ENCODE measurements at places on chromosomes 7 and 10.

- DNase-seq: no peak
Measured at GRCh38 chr7:149444287-149444686, 16.6 kb downstream of the ZNF777 start.

DNA sequence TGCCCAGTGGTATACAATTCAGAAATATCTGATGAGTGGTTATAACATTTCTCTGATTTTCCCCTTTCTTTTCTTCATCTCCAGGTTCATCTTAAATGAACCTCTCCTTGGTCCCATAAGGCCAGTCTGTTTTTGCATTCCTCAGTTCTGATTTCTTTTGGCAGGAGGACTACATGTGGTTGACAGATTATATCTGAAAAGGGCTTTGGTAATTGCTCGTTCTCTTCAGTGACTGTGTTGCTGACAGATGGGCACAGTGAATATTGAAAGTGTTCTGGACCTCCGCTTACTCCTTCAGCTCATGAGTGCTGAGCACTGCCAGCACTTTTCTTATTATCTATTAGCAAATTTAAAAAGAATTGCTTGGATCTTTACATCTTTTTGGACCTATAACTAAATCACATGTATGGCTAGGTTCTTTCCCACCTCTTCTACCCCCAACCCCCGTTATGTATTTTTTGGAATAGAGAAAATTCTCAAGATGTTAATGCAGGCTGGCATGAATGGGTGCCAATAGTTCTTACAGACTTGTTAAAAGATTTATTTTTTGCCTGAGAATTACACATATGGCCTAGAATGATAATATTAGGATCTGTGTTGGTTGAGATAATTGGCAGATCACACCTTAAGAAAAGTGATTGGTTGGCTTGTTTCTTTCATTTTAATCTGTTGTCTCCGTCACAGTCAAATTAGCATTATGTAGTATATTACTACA lies 323.0 kb downstream of the EXOC4 start:
- DNase-seq: no peak

DNA sequence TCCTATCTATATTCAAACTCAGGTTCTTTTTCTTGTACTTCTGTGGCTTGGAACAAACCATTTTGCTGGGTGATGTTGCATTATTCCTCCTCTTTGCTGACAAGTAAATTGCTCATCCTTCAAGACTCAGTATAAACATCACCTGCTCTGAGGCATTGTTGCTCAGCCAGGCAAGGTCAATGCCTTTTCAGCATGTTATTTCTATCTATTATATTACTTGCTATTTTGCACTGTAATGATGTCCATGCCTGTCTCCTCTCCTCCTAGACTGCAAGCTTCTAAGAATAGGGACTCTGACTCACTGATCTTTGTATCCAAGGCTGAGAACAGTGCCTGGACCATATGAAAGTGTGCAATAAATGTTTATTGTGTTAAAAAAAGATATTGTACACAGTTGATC lies 293.8 kb downstream of the RNLS start:
- DNase-seq: no peak

DNA sequence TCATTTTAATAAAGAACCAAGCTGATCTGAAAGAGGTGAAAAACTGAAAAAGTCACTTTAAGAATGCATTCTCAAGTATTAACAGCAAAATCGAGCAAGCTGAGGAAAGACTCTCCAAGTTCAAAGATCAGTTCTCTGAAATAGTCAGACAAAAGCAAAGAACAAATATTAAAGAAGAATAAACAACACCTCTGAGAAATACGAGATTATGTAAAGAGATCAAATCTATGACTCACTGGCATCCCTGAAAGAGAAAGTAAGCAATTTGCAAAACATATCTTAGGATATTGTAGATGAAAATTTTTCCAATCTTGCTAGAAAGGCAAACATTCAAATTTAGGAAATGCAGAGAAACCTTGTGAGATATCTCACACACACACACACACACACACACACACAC lies 138.4 kb upstream of the HGF start:
- no peak for DNase-seq

- peak; percentile 74 for DNase-seq
Measured at GRCh38 chr7:110835218-110835617, 255.7 kb upstream of the LRRN3 start.

- peak; percentile 80 for DNase-seq
Measured at GRCh38 chr7:6250364-6250833, 22.0 kb downstream of the CYTH3 start.

GRCh38 chr10:69515699-69516259 lies 57.4 kb downstream of the NEUROG3 start:
- peak; percentile 62 for DNase-seq

GRCh38 chr10:28806488-28806941 lies 129.2 kb downstream of the BAMBI start:
- DNase-seq: no peak

GRCh38 chr7:40211276-40212003 lies 76.6 kb downstream of the SUGCT start:
- no peak for DNase-seq

- no peak for DNase-seq
Measured at GRCh38 chr7:143234533-143234875, 12.7 kb downstream of the TAS2R40 start.

DNA sequence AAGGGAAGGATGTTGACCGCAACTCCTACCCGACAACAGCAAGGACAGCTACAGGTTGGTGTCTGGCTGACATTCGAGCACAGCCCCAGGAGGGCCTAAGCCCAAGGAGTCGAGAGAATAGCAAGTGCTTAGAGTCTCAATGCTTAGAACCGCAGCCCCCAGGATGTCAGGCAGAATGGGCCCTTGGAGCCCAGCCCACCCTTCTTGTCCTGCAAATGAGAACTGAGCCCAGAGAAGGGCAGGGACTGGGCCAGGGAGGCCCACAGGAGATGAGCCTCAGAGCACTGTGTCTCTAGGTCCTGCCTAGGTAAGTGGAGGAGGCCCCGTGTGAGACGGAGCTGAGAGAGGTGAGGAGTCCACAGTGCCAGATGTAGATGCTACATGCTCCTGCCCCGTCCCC lies 173.3 kb upstream of the ZMIZ1 start:
- no peak for DNase-seq

- no peak for DNase-seq
Measured at GRCh38 chr10:78588194-78588811, 480.5 kb upstream of the ZMIZ1 start.

GRCh38 chr10:117638200-117638599 lies 95.7 kb downstream of the EMX2 start:
- no peak for DNase-seq

- DNase-seq: peak; percentile 40
Measured at GRCh38 chr7:142438235-142438922, 180.5 kb upstream of the PRSS58 start.

GRCh38 chr7:25069900-25070443 lies 55.1 kb downstream of the CYCS start:
- DNase-seq: peak; percentile 82

DNA sequence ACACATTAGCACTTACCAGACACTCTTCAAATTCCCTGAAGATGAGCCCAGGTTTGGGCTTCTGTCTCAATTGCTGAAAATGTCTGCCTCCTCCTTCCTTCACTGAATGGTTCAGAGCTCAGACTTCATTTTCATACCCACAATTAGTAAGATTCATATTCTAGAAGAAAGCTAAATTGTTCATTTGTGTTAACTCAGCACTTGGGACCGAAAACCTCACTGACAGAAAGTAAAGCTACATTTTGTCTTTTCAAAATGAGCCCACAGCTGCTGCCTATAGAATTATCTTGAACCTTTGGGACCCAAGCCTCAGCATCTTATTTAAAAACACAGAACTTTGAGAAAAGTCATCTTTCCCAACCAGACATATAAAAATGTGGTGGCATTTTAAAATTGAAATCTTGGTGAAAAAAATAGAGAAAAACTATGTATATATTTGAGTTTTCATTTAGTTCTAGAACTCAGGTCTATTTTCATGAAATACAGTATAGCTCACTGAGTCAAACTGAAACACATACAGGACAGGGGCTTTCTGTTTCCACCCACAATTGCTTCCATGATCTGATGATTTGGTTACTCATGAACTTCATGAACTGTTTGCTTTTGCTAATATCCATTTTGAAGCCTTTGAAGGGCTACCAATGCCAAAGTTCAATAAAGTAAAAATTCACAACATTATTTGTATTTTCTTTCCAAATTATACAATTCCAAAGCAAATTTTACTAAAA lies 119.1 kb upstream of the PFKP start:
- no peak for DNase-seq

DNA sequence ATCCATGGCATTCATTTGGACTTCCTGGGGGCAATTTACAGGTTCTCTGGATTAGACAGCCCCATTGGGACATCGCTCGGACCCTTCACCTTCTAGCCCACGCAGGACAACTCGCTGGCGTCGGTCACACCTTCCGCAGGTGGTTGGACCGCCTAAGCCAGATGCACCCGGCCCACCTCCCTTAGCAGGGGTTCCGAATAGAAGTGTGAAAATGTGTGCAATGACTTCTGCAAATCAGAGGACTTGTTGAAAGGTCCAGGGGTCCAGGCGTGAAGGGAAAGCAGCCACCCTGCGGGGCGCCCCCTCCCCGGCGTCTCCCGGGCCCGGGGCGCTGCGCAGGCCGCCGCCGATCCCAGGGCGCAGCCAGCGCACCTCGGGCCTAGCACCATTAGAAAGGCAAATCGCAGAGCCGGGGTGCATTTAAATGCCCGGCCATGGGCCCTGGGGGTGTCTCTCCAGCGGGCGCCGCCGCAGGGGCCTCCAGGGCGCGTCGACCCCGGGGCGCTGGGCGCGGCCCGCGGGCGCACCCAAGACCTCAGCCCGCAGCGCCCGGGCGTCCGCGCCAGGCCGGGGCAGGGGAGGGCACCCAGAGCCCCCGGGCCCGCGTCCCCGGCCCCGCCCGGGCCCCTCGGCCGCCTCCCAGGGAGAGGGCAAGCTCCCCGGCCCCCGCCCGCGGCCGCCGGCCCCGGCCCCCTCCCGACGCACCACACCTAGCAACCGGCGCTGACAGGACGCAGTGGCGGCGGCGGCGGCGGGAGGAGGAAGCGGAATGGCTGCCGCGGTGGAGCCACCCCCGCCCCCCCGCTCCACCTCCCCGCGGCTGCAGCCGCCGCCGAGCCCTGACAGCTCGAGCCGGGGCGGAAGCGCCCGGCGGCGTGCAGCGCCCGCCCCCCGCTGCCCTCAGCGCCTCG lies 1.2 kb downstream of the JAZF1 start:
- peak; percentile 70 for DNase-seq

GRCh38 chr10:49174926-49175500 lies 13.2 kb downstream of the TMEM273 start:
- DNase-seq: no peak

DNA sequence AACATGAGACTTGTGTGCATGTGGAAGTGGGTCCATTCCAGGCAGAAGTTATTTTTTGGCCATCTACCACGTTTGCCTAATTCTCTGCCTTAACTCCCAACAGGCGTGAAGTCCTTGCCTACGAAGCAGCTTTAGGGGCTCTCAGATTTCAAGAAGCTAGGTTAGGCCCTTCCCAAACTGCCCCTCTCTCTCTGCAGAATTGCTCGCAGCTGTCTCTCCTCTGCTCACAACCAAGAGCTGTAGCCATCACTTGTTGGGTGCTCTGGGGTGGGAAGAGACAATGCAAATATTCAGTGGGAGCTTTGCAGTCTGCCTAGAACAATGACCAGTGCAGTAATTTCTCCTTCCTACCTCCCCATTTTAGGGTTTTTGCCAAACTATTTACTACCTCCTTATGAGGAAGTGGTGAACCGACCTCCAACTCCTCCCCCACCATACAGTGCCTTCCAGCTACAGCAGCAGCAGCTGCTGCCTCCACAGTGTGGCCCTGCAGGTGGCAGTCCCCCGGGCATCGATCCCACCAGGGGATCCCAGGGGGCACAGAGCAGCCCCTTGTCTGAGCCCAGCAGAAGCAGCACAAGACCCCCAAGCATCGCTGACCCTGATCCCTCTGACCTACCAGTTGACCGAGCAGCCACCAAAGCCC lies 24.9 kb downstream of the CYP17A1 start:
- no peak for DNase-seq

- DNase-seq: no peak
Measured at GRCh38 chr10:76729841-76730487, 907.6 kb downstream of the KCNMA1 start.

- no peak for DNase-seq
Measured at GRCh38 chr7:131013716-131014115, 279.7 kb upstream of the KLF14 start.

DNA sequence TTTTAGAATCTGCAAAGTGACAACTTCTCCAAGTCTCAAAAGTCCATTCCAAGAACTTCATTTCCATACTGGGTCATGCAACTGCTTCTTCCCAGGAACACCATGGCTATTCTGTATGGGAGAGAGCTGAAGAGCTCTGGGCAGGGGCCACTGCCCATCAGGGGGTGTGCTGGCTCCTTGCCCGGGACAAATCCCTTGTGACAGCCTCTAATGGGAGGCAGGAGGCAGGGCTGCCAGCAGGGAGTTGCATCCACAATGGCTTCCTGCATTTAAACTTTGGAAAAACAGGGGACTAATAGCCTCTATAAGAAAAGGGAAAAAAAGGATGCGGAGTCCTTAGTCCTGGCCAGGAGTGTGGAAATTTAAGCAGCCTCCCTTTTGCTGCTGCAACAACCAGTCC lies 18.4 kb upstream of the FRMD4A start:
- DNase-seq: no peak

DNA sequence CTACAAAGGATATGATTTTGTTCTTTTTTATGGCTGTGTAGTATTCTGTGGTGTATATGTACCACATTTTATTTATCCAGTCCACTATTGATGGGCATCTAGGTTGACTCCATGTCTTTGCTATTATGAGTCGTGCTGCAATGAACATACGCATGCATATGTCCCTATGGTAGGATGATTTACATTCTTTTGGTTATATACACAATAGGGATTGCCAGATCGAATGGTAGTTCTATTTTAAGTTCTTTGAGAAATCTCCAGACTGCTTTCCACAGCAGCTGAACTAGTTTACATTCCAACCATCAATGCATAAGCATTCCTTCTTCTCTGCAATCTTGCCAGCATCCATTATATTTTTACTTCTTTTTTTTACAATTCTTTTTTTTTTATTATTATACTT lies 35.6 kb upstream of the FAM13C start:
- DNase-seq: no peak

- no peak for DNase-seq
Measured at GRCh38 chr10:35172574-35172973, 45.9 kb downstream of the CREM start.

DNA sequence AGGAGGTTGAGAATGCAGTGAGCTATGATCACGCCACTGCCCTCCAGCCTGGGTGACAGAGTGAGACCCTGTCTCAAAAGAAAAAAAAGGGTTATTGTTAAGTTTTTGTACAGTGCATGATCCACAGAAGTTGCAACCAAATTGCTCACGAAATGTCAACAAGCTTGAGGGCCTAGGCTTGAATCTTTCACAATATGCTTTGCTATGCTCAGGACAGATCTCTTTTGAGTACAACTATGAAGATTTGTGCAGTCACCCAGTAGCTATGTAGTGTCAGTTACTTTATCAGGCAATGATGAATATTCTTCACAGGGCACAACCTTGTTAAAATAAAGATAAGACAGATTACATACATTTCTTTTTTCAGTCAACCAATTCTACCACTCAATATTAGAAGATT lies 109.2 kb downstream of the PRTFDC1 start:
- DNase-seq: no peak

All from SW480 (cell line).